ENCODE measurements at places on chromosomes 2 and 18.

GRCh38 chr2:7029291-7030059, 112.3 kb downstream of the RNF144A start:
- no peak for DNase-seq

- DNase-seq, result no peak
Measured at GRCh38 chr2:113937501-113937900, 47.6 kb downstream of the ACTR3 start.

GRCh38 chr2:201403880-201404279, 46.7 kb upstream of the FLACC1 start:
- no peak for DNase-seq

DNA sequence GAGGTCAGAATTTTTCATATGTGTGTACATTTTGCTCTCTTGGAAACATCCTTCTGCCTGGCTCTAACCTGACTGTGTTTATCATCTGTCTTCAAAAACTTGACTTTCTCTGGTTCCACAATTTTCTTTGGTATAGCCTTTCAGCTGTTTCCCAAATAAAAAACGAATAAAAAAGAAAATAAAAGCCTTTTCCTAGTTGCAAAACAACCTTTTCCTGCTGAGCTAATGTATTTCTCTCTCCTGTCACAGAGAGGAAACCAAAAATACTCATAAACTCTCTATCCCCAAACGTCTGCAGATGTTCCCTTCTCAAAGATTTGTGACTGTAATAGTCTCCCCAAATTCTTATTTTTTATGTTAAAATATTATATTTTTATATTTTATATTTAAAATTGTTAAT, 505.3 kb upstream of the SLC39A10 start:
- DNase-seq, result no peak

DNA sequence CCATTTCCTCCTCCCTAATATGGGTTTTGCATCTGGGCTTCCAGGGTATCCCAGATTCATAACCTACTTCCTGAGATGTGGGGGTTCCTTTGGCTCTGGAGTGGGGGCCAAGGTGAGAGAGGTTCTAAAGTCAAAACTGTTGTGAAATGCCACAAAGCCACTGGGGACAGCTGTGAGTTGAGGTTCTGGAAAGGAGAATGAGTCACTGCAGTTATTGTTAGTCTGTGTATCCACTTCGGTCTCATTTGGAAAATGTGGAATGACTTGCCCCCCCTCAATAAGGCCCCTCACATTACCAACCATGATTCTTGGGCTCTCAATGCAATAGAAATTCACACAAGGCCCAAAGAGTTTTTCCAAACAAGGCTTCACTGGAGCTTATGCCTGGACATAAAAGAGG, 51.1 kb upstream of the LGALSL start:
- DNase-seq, result no peak

DNA sequence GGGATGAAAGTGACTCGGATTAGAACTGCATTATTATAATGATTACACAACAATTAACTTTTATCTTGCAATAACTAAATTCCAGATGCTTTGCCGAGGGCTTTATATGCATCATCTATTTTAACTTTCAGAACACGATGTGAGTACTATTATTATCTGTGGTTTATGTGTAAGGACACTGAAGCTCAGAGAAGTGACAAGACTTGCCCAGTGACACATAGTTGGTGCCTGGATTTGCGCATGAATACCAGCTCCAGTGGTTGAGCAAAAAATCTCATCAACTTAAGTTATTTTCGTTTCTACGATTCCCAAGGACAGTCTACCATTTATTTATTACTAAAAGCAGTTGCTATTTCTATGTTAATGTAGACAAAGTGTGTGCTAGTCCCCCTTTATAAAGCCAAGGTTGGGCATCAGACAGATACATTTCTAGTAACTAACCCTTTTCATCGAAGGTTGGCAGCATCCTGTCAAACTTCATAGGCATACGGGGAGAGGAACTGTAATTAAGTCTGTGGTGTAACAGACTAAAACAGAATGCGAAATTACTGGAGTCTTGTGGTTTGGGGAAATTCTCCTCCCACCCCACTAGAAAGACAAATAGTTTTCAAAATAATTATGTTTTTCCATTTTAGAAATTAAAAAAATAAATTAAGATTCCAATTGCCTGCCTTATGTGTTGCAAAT, 73.2 kb upstream of the BOD1L2 start:
- DNase-seq, result no peak

GRCh38 chr2:8564475-8564874, 117.4 kb upstream of the ID2 start:
- DNase-seq, result no peak

DNA sequence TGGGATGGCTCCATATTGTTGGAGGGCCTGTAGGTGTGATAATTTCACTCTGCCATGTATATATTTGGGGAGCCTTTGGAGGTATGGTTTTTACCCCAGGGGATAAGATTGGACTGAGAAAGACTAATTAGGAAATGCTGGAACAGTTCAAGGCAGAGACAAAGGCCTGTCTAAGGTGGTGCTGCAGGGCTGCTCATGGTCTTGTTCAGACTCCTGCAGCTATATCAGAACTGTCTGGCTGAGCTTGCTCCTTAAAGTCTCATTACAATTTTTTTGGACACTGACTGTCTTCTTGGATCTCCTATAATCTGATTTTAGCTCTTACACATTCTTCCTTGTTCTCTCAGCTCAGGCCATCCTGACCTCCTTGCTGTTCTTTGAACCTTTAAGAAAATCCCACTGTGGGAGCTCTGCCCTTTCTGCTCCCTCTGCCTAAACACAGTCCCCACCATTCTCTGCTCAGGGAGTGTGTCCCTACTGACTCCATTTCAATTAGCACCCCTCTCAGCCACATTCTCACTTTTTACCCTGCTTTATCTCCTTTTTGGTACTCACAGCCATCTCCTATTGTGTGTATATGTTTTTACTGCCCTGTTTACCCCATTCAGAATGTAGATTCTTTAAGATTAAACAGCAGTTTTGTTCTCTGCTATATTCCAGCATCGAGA, 468.7 kb upstream of the FANCL start:
- no peak for DNase-seq

DNA sequence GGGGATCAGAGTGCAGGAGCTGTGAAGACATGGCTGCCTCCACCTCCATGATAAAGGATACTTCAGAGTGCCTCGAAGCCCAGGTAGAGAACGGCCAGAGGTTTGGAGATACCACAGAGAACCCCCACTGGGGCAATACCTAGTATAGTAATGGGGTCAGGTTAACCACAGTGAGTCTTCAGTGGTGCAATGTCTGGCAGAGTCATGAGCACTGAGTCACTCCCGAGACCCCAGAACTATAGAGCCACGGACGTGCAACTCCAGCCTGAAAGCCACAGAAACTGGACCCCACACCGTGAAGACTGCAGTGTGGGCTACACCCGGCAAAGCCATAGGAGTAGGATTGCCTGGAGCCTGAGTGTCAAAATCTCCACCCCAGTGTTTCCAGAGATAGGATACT, 746.6 kb downstream of the CBLN2 start:
- DNase-seq, result no peak

DNA sequence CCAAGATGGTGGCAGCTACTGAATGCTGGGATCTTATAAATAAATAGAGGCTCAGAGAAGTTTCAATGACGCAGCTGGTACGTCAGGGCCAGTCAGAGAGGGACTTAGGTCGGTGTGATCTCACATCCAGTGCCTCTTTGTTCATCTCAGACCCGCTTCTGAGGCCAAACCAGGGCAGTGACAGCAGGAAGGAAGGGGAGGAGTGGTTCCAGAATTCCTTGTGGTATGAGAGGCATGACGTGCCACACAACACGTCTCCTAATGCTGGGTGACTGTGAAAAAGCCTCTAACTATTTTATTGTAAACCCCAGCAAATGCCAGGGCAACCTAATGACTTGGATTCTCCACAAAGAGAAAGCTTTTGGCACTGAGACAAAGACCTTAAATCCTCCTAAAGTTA, 423.3 kb downstream of the LPIN1 start:
- no peak for DNase-seq

- DNase-seq, result peak; percentile 46
Measured at GRCh38 chr2:42238644-42239288, 69.6 kb downstream of the EML4 start.

DNA sequence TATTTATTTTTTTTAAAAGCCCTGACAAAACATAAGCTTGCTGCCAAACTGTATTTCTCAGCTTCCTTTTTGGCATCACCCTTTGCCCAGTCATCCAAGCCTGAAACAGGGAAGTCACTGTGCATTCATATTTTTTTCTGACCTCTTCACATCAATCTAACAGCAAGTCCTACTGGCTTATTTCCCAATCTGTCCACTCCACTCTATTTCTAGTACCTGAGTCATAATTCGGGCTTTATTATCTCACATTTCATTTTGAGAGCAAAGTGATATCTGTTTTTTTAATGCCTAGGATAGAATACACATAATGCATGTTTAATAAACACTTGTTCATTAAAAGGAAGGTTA, 5.1 kb downstream of the HNMT start:
- DNase-seq, result no peak

GRCh38 chr2:200320344-200320743, 13.9 kb downstream of the SPATS2L start:
- no peak for DNase-seq

GRCh38 chr18:7896161-7896560, 329.0 kb downstream of the PTPRM start:
- no peak for DNase-seq

DNA sequence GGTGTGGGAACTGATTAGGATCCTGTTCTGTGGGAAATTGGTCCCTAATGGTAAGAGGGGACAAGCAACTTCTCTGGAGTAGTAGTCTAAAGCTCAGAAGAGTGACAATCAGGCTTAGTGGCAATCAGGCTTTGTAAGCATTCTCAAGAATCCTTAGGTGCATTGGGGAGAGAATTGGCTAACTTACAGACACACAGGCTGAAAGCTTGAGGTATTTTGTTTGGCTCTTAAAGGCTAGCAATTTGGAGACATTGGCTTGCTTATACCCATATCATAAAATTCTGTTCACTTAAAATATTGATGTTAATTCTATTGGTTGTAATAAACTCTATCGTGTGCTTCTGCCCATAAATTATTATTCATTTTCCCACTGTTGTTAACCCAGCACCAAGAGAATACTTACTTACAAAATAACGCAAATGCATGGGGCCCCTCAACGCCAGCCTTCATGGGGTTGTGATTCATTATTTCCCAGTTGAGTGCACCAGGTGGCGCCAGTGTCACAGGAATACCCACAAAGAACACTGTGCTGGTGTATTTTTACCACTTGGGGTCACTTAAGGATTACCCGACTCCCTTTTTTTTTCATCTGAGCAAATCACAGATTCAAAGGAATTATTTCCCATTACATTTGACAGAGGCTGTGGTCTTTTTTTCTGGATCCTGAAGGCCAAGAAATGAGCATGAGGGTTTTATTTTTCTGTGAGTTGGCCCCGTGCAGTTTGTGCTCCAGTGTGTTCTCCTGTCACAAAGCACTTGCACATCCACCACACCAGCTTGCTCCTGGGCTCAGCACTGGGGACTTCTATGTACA, 45.5 kb downstream of the DDX1 start:
- DNase-seq, result peak; percentile 65

- DNase-seq, result no peak
Measured at GRCh38 chr2:74426181-74426758, 4.7 kb downstream of the WDR54 start.

DNA sequence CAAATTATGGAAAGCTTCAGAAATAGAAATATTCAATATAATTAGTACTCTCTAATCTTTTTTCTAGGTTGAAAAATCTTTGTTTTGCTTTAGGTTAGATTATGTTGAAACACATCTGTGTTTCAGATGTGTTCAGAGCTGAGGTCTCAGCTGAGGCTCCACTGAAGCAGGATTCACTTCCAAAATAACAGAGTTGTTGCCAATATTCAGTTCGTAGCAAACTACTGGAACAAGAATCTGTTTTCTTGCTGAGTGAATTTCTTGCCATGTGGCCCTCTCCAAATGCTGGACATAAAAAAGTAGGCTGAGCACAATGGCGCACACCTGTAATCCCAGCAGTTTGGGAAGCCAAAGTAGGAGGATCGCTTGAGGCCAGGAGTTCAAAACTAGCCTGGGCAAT, 8.7 kb downstream of the PHOSPHO2 start:
- no peak for DNase-seq

All from BE2C (cell line).